ENCODE measurements at places on chromosomes 5 and 9.

DNA sequence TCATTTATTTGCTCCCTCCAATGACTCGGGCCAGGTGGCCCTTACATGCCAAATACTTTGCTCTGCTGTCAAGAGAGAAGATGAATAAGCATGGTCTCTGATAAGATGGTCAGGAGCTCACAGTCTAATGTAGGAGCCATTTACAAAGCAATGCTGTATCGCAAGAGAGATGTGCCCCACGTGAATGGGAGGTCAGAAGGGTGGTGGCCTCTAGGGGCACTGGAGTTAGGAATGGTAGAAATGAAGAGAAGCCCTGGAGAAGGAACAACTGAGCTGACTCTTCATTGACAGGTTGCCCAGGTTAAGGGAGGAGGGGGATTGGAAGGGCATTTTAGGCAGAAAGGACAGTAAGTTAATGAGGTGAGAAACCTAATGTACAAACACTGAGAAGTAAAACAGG, 286.5 kb downstream of the KCTD16 start:
- DNase-seq: no peak

- no peak for DNase-seq
These were observed 32.9 kb upstream of the JADE2 start for GRCh38 chr5:134492568-134492967.

DNA sequence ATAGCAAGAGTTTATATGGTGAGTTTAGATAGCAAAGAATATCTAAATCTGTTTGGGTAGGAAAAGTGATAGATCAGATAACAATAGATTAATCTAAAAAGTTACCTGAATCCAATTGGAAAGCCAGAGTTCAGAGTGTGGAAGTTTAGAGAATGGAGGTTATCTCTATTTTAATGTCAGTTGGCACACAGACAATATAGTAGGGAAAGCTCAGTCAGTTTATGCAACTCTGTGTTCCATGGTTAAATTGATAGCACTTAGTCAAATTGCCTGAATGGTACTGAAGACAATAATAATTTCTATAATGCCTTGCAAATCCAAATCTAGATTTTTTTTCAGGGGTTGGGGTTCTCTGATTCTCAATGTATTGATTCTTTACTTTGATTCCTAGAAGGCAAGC, 77.0 kb downstream of the ARHGEF28 start:
- no peak for DNase-seq

- no peak for DNase-seq
These were observed 105.0 kb downstream of the ERCC6L2 start for GRCh38 chr9:95980262-95981125.

- no peak for DNase-seq
These were observed 197.6 kb downstream of the DRD1 start for GRCh38 chr5:175246242-175246888.
